Stimulated activated CD8-positive, alpha-beta memory T cell treated with anti-CD3 and anti-CD28 coated beads, Interleukin-12 subunit alpha, Interleukin-12 subunit beta, amount 100 ng/mL, for 4 hours (primary cell): ENCODE measurements at places on chromosomes 11 and 22.

DNA sequence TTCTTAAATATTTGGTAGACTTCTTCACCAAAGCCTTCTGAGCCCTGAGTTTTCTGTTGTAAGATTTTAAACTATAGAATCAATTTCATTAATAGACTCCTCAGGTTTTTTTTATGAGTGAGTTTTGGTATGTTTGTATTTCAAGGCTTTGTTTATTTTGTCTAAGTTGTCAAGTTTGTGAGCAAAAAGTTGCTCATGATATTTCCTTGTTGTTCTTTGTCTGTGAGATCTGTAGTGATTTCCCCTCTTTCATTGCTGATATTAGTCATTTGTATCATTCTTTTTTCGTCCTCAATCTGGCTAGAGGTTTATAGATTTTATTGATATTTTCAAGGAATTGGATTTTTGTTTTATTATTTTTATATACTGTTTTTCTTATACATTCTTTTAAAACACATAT, 121.0 kb downstream of the MORC2 start:
- no peak for DNase-seq

DNA sequence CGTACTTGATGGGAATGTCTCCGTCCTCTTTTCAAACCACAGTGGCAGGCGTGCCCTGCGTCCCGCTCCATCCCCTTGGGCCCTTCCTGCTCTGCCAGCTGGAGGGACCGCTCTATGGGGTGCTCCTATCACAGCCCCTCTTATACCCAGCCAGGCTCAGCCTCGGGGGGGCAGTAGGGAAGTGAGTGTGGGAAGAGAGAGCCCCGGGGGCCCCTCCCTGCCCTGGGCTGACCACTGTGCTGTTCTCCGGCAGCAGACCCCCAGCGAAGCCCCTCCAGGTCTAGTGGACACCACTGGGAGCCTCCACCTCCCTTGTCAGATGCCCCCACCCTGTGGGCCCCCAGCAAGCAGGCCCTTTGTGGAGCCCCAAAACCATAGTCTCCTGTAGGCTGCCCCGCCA, 572.5 kb downstream of the BRD1 start:
- no peak for DNase-seq

GRCh38 chr11:88284336-88285050, 53.0 kb downstream of the CTSC start:
- DNase-seq, result no peak

- no peak for DNase-seq
Measured at GRCh38 chr11:83122050-83122449, 34.9 kb upstream of the PCF11 start.

GRCh38 chr22:19291218-19291579, 320 bp downstream of the CLTCL1 start:
- DNase-seq, result peak; percentile 19

DNA sequence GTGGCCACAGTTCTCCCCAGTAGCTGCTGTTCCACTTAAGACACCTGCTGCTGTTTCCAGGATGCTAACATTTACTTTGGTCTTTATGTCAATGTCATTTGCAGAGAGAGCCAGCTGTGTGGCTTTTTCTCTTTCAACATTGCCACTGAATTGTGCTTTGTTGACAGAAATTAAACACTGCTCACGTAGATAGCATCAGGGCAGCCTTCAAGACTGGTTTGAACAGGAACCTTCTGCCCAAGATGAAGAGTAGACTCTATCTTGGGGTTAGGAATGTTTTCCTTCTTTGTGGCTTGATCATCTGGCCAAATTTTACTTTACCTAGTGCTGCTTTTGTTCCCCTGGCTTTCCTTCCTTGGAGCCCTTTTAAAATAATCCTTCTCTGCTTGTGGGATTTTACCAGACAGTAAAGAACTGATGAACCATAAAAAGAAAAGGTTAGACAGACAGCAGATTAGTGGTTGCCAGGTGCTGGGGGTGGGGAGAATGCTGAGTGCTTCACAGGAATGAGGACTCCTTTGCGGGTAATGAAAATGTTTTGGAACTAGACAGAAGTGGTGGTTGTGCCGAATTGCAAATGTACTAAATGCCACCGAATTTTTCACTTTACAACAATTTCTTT, 22.7 kb upstream of the XBP1 start:
- no peak for DNase-seq

GRCh38 chr22:35425971-35426800, 26.2 kb downstream of the MCM5 start:
- no peak for DNase-seq

DNA sequence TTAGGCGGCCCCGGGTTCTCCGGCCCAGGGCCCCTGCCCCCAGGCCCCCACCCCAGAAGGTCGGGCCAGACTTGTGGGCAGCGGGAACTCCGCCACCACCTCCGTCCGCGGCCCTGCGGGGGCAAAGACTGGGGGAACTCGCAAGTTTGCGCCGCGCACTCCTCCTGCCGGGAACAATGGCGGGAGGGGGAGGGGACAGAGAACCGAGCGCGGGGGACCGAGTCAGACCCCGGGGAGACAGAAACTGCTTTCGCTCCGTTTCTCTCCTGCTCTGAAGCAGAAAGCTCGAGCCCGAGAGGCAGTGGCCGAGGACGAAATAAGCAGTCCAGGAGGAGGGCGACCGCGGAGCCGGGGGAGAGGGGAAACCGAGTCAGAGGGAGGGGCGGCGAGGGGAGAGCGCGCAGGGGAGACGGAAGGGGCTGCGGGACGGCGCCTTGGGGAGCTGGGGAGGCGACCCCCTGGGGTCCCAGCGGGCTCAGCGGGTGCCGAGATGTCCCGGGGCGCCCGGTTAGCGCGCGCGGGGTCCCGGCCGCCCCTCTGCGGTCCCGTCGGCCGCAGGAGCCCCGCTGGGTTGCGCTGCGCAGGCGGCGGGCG, 555 bp downstream of the TP53I11 start:
- peak; percentile 12 for DNase-seq

DNA sequence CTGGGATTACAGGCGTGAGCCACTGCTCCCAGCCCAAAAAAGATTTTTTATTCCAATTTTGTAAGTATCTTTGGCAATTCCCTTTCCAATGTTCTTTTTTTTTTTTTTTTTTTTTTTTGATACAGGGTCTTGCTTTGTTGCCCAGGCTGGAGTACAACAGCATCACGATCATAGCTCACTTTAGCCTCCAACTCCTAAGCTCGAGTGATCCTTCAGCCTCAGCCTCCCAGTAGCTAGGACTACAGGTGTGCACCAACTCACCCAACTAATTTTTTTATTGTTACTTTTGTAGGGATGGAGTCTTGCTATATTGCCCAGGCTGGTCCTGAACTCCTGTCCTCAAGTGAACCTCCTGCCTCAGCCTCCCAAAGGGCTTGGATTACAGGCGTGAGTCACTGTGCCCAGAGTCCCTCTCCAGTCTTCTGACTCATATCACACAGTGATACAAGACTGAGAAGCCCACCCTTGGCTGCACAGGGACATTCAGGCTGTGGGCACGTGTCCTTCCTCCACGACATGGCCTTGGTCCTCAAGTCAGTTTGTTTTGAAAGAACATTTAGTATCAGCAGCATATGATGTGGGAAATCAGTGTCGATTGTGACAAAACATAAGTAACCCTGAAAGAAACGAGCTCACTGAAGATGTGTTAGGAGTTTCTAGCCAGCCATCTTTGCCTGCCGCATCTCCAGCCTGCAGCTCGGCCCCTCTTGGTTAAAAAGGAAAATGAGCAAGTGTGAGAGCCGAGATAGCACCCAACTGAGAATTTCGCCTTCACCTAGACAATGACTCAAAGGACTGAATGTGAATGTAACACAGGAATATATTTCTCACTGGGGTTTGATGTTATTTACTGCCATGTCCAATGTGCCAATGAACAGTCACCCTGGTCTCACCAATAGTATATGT, 175.5 kb downstream of the MN1 start:
- no peak for DNase-seq

DNA sequence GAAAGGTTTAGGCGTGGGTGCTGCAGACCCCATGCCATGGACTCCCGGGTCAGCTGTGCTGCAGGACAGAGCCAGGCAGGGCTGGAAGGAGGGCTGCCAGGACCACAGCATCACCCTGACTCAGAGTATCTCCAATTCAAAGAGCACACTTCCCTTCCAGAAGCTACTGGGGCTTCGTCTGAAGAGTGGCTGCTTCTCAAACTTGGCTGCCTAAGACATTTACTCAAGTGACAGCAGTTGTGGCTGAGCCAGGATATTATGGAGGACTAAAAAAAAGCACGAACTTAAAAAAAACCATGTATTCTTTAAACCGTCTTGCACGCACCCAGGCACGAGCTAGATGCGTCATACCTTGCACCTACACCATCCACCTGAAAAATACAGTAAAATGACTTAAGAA, 13.0 kb upstream of the BID start:
- no peak for DNase-seq

- no peak for DNase-seq
Measured at GRCh38 chr11:89235976-89236375, 58.3 kb downstream of the TYR start.

DNA sequence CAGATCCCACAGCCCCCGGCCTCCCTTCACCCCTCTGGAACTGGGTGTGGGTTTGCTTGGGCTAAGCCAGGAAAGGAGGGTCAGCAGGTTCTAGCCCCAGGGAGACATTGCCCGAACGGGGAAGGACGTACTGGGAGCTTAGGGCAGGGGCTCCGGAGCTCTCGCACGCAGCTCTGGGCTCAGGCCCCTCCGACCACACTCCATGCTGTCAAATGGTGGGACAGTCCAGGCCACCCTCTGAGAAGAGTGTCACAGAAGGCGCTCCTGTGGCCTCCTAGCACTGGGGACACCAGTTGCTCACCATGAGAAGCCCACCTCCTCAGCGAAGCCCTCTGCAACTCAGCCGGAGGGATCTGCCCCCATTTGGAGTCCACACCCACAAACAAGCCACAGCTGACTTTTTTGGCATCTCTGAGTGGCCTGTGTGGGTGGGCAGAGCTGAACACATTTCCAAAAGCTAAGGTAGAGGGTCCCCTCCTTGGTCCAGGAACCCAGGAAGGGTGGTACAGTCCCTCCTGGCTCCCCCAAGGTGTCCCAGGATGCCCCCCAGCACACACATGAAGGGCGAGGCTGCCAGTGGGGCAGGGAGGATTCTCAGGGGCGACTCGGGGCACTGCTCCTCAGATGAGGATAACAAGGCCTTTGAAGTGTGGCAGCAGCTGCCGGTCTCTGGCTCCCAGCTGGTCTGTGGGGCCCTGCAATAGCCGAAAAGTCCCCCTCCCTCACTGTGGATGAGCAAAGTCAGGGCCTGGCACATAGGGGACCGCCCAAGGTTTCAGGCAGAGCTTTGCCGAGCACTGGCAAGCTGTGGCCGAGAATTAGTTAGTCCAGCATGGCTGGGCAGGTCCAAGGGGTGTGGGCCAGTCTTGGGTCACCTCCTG, 13.0 kb upstream of the TEF start:
- no peak for DNase-seq

- peak; percentile 90 for DNase-seq
Measured at GRCh38 chr11:65833297-65834030, at the start of gene SNX32. TSS of gene SNX32 (plus strand) at chr11:65833963. CDS start at chr11:65834066, 103 bp downstream.

GRCh38 chr11:10743354-10744000, 7.6 kb upstream of the CTR9 start:
- DNase-seq, result no peak

DNA sequence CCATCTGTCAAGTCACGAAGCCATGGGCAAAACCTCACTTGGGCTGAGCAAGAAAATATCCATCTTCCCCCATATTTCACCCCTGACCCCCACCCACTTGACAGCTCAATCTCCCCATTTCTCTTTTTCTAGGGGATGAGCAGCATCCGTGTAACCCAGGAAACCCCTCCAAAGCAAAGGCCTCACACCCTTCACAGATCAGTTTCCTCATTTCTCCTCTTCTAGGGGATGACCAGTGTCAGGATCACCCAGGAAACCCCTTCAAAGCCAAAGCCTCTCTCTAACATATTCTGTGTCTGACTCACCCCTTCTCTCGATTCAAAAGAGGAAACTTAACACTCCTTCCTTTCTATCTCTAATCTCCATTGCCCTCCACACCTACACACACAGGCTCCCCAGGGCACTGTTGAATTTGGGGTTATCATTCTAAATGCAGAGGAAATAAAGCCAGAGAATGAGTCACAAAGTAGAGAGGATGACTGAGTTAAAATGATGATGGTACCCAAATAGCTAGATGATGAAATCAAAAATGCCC, 439.7 kb downstream of the BUD13 start:
- no peak for DNase-seq

DNA sequence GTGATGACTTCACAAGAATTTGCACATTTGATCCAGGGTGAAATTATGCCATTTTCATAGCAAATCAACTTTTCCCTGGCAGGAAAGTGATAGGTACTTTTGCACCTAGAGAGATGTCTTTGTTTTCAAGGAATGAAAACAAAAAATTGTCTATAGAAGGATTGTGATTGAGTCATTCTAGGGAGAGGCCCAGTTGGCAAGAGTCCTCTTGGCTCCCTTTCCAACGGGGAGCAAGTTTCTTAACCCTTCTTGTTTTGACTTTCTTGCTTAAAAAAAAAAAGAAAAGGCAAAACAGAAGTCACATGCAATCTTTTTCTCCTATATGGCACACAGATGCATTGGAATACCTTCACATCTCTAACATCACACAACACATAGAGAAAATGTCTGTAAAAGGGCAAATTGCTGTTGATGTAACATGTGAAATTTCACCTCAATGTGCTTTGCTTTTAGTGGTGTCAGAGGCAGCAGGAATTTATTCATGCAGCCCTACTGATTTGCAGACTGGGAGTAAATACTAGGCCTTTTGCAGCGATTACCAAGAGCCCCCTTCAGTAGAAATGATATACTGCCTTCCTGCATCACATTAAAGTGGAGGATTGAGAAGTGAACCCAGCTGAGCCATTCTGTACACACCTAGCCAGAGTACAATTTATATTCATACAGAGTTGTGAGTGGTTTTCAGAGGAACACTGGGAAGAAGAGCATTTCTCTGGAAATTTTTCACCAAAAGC, 290.7 kb upstream of the MPPED2 start:
- no peak for DNase-seq
